Fibroblast of skin of right quadriceps (primary cell): ENCODE measurements at places on chromosomes 13 and 19.

- peak; percentile 64 for DNase-seq
Observed at GRCh38 chr13:39364947-39365468, 238.0 kb downstream of the LHFPL6 start.

DNA sequence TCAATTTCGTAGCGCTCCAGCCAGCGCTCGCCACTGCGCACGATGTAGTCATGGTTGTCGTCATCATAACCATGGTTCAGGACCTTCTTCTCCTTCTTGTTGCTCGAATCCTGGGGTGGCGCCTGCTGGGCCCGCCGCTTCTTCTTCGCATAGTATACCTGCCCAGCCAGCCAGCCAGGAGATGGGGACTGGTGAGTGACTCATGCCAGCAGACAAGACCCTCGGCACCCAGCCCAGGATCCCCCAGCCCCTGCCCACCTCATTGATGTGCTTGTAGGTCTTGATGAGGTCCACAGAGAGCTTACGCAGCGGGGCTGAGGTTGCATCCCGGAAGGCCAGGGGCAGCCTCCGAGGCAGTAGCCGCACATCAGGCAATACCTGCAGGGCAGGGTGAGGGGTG lies 3.6 kb downstream of the DYRK1B start:
- no peak for DNase-seq

- DNase-seq: peak; percentile 82
Observed at GRCh38 chr13:108463340-108463739, 166.1 kb upstream of the MYO16 start.

- DNase-seq: no peak
Observed at GRCh38 chr13:27601803-27602202, 18.5 kb downstream of the LNX2 start.
